ENCODE measurements at places on chromosomes 4 and X.

GRCh38 chr4:115374621-115375020, 261.2 kb upstream of the NDST4 start:
- no peak for DNase-seq

GRCh38 chrX:137575596-137576255, 9.8 kb downstream of the ZIC3 start:
- no peak for DNase-seq

- no peak for DNase-seq
Observed at GRCh38 chr4:139392797-139393196, 61.1 kb upstream of the RAB33B start.

GRCh38 chrX:134512566-134512965, 52.6 kb downstream of the HPRT1 start:
- DNase-seq, result no peak

- no peak for DNase-seq
Observed at GRCh38 chrX:17828171-17828570, 32.9 kb downstream of the RAI2 start.

GRCh38 chr4:99710681-99711345, 53.2 kb upstream of the C4orf54 start:
- no peak for DNase-seq

- DNase-seq, result no peak
Observed at GRCh38 chr4:133151691-133152329, 2.7 kb downstream of the PCDH10 start.

- DNase-seq, result no peak
Observed at GRCh38 chr4:140870427-140870826, 114.2 kb upstream of the TBC1D9 start.

DNA sequence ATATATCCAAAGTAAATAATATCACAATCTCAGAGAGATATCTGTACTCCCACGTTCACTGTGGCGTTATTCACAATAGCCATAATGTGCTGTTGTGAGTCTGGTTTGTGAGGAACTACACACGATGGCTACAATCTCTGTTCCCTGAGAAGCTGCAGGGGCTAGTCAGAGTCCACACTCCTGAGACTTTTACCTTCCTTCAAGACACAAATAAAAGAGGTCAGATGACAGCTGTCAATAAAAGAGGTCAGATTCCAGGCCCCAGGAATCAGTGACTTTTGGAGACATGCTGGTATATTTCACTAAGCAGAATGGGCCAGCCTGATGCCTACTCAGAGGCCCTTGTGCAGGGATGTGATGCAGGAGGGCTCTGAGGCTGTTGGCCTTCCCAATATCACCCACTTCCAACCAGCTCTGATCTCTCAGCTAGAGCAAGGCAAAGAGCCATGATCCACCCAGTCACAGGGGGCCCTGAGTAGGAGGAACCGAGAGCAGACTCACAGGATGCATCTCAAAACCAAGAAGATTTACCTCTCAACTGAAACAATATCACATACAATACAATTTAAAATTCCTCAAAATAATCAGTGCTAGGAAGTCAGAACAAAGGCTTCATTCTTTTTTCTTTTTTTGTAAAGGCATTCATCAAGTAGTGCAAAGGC, 13.8 kb downstream of the FRYL start:
- no peak for DNase-seq

DNA sequence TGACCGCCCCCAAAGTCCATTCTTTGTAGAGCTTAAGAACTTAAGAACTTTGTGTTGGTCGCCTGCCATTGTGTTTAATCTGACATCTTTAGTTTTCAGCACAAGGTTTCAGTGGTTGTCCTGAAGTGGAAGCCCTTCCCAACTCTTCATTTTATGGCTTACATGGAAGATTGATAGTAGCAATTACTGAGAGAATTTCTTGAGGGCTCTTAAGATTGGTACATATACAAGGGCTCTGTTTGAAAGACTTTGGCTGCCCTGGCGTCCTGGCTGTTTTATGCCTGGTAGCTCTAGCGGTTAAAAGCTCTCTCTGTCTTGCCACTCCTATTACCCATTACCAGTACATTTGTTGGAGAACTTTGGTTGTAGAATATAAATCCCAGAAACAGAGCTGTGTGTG, 75.0 kb downstream of the KDM6A start:
- DNase-seq, result no peak

GRCh38 chr4:151865744-151866591, 105.2 kb upstream of the GATB start:
- peak; percentile 61 for DNase-seq

- DNase-seq, result no peak
Observed at GRCh38 chr4:120865985-120866384, 56.5 kb downstream of the PRDM5 start.

- DNase-seq, result peak; percentile 14
Observed at GRCh38 chrX:133645977-133646718, 230.9 kb upstream of the GPC4 start.

- DNase-seq, result no peak
Observed at GRCh38 chr4:128393101-128393704, 105.6 kb upstream of the PGRMC2 start.

GRCh38 chr4:8081621-8082516, 76.7 kb downstream of the ABLIM2 start:
- no peak for DNase-seq

DNA sequence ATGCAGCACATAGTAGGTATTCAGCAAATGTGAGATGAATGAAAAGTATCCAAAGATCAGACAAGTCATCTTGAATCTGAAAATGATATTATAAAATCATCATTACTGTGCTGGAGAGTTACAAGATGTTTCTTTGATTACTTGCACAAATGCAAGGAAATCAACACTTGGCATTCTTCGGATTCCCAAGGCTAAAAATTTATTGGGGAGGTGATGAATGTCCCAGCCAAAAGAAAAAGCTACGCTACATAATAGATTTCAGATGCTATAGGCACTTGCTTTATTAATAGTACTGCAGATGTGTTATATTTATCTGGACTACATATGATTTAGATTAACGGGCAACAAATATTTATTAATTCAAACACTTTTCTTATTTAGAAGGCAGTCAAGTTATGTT, 286.7 kb upstream of the TENM3 start:
- DNase-seq, result no peak

GRCh38 chr4:3201718-3202702, 46.9 kb upstream of the MSANTD1 start:
- DNase-seq, result peak; percentile 65

- DNase-seq, result no peak
Observed at GRCh38 chr4:137677863-137678262, 145.6 kb upstream of the PCDH18 start.

DNA sequence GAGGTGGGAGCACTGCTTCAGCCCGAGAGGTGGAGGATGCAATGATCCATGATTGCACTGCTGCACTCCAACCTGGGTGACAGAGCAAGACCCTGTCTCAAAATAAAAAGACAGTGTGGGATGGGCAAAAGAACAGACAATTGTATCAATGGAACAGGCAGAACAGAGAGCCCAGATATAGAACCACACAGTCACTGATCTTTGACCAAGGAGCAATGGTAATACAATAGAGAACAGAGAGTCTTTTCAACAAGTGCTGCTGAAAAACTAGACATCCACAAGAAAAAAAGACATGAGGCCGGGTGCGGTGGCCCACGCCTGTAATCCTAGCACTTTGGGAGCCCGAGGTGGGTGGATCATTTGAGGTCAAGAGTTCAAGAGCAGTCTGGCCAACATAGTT, 5.9 kb downstream of the FAM53A start:
- DNase-seq, result no peak

DNA sequence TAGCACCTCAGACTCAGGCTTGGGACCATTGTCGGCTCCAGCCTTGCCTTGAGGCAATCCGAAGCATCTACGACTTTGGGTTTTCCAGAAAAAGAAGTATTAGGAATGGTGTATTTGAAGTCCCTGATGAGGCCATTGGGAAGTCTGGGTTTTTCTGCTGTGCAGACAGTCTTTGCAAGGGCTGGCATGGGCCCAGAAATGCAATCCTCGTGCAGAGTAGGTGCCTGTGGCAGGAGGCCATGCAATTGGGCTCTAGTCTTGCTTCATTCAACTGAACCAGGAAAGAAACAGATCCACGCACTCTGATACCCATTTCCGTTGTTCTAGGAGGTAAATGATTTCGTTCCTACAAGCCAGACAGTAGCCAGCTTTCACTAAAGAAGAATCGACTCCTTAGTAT, 12.4 kb downstream of the ZFP92 start:
- no peak for DNase-seq

DNA sequence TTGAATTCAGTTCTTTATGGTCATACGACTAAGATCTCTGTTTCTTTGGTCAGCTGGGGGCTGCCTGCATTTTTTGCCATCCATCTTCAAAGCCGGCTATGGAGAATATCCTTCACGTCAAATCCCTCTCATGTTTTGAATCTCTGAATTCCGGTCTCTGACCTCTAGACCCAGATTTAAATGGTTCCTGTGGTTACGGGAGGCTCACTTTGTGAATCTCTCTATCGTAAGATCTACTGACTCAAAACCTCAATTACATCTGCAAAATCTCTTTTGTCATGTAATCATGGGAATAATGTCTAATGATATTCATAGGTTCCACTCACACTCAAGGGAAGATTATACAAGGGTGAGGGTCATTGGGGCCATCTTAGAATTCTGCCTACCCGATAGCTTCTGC, 5.7 kb upstream of the MPC1L start:
- DNase-seq, result no peak

DNA sequence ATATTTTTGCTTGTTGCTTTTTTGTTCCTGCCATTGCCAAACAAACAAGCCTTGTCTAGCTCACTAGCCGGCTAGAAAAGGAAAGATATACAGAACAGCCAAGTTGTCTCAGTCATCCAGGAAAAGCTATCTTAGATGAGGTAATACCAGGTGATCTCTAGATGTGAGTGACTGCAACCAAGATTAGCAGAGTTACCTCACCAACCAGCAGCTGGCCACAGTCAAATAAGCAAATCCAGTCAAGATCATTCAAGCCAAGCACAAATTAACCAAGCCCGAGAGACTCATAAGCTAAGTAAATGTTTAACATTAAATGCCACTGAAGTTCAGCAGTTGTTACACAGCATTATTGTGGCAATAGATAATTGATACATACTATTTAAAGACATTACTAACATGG, 108.6 kb downstream of the CENPC start:
- no peak for DNase-seq

DNA sequence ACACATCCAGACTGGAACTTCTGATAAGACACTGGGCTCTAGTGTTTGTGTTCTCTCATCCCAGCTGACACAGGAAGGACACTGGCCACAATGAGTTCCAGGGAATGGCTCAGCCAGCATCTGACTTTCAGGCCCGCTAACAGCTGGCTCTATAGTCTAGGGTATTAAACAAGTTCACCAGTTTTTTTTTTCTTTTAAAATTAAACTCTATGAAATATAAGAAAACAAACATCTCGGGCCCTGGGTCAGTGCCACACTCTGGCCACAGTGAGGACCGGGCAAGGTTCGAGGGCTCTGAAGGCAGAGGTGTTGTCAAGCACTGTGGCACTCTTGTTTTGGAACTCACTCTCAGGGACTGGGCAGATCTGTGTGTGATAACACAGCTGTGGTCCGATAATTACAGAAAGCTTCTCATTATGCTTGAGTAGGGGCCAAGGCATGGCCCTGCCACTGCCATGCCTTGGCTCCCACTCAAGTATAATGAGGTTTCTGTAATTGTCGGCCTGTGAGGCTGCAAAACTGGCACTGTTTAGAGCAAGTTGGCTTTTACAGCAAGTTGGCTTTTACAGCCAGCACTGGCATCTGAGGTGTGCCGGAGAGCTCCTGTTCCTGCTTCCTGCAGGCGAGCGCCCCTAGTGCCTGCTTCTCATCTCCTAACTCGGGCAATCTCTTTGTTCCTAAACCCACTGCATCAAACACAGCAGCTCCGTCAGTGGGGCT, 62.8 kb downstream of the PPP1R2C start:
- no peak for DNase-seq

DNA sequence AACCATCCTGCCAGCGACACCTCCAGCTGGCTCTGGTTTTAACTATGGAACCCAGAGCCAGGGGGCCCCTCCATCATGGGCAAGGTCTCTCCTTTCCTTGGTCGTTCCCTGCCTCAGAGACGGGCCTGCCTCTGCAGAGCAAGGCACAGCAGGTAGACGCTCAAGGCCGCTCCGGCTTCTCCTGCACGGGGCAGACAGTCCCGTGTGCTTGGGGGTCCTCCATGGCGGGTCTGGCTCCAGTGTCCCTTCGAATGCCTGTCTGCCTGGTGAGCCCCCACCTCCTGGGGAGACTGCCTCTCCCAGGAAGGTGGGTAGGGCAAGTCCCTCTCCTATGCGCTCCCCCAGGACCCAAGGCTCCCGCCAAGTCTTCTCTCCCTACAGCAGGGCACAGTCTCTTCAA, 71.5 kb downstream of the ACOX3 start:
- no peak for DNase-seq

GRCh38 chr4:5845035-5845905, 47.6 kb downstream of the CRMP1 start:
- DNase-seq, result no peak

- DNase-seq, result no peak
Observed at GRCh38 chrX:82658492-82658891, 849.6 kb upstream of the POU3F4 start.

GRCh38 chr4:67556436-67556835, 2.1 kb upstream of the STAP1 start:
- no peak for DNase-seq

- DNase-seq, result no peak
Observed at GRCh38 chr4:134178706-134179105, 22.9 kb downstream of the PABPC4L start.

DNA sequence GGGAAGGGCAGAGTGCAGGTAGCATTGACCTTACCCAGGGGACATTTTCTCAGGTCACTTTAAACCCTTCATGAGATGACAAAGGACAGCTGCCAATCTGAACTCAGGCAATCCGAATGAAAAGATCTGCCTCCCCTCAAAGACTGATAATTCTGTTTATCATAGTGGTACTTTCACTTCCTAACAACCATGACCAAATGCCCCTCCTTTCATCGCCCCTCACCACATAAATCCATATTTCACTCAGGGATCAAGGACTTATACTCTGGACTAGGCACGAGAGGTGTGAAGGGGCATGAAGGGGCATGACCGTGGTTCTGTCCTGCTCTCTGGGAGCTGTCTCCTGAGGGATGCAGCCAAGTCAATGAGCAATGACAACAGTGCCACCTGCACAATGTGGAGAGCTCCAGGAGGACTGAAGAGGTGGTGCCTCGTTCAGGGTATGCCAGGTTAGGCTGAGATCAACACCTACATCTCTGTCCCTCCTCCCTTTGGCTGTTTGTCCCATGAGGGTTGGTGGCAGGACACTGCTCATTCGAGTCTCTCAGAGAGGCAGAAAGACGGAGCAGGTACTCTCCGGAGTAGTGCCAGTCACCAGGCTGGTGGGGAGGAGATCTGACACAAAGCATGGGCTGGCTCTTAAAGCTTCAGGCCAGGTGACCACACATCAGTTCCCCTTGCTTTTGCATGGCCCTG, 12.5 kb downstream of the HS3ST1 start:
- no peak for DNase-seq

DNA sequence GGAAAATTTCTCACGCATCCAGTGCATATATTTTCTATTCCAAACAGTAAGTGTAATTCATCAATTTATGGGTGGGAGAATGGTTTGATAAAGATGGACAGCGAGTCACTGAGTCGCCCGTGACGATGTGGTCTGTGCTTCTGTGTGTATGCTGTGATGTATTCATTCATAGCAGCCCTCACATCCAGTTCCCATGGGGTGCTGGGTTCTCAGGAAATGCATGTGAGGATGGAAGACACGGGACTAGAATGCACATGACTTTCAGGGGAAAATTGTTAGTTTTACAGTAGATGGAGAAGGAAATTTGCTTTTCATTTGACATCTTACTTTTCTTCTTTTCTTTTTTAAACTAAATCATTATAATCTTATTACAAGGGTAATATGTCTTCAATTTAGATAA, 152.9 kb downstream of the STOX2 start:
- DNase-seq, result no peak

- no peak for DNase-seq
Observed at GRCh38 chrX:107574054-107574683, 54.1 kb upstream of the PRPS1 start.
